ENCODE measurements at places on chromosomes 6 and 20. TPM values are rescaled to one million over a fixed set of nuclear protein-coding genes. Genes with fewer than 3 reads are reported as not detected.
A peak's percentile ranks its signal among the peaks of the same experiment; 100 is the strongest.

DNA sequence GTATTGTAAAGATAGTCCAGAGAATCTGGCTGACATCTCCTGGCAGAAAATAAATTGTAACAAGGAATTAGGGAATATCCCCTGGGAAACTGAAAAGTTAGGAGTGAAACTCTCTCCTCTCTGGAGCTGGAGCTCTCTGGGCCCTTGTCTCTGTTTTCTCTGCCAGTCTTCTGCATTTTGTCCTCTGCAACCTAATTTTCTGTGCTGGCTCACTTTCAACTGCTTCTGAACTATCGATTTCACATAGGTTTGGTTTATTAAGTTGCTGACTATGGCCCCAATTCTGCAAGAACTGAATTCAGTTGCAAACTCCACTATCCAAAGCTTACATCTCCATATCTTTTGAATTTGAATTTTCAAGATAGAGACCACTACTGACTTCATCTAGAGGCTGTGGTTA is 9.3 kb downstream of the TCF21 start:
- DNase-seq = no peak

DNA sequence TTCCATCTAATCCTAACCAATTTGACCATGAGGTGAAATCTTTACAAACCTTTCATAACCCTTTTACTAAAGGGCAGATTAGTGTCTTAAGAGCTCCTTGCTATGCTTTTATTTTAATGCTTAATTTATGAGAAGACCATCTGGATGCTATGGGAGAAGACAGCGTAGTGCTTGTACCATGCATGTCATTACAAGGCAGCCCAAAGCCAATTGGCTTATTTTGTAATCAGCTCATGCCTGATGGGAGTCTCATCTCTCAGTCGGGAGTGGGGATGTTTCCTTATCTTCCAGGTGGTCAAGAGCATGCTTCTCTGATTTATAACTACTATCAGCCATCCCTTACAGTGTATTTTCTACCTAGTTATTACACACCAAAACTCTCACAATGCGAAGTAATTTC is 304.7 kb downstream of the FARS2 start:
- DNase-seq = no peak

DNA sequence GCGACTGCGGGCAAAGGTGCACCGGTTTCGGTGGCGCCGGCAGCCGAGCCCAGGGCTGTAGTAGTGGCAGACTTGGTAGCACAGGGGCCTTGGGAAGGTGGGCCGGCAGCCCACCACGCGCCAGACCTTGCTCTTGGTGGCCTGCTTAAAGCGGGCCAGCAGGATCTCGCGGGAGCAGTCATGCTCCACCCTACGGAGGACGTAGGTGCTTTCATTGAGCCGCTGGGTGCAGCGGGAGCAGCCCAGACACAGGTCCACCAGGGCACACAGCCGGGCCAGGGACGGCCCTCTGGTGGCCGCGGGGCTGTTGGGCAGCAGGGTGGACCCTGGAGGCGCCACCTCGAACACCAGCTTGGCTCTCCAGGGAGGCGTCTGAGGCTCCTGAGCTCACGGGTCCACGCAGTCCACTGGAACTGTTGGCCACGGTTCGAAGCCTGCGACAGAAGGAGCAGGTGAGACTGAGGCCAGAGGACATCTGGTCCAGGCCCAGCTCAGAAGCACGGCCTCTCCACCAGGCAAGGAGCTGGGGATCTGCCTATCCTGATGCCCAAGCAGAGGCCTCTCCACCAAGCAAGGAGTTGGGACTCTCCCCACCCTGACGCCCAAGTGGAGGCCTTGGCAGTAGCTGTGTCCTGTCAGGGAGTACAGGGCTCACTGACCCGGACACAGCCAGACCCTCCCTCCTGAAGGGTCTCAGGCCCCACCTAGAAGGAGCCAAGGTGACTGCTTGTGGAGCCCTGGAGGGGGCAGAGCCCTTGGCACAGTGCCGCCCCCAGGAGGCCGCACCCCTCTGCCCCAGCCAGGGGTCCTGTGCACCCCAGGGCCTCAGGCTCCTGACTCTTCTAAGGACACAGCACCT is 1.0 kb downstream of the HELZ2 start:
- DNase-seq = no peak

DNA sequence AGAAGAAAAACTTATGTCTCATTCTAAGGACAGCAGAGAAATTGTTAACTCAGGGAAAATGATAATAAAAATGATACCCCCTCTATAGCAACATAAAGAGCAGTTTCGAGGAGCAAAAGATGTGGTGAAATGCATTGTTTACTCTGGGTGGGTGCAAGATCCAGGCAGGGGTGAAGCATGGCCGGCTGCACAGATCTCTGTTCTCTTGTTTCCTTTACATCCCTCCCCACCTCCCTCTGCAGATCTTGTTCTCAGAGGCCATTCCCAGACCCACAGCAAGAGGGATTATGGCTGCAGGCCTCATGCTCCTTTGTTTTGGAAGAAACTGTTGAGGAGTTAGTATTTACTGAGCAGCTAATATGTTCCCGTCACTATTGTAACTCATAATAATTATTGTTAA is 1.8 kb downstream of the BTN3A1 start:
- DNase-seq = no peak

Gene BCAS4
- total RNA-seq = 2.1 TPM

- no peak for DNase-seq
Observed at GRCh38 chr20:8505476-8506200, 373.6 kb downstream of the PLCB1 start.

DNA sequence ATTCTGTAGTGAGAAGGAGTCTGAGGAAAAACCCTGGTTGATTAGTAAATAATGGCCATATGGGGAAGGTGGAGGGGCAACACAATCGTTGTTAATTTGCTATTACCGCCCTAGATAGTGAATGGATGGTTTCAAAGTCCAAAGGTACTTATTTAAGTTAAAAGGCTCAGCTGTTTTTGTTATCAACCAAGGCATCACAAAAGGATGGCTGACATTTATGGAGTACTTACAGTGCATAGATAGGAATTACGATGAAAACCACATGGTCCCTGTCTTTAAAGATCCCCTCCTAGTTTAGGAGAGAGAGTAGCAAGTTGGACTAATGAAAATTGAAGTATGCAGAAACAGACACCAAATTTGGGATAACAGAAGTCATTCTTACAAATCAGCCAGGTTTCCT is 319.6 kb downstream of the CDKAL1 start:
- DNase-seq = no peak

Gene TOMM6
- total RNA-seq = 153 TPM

DNA sequence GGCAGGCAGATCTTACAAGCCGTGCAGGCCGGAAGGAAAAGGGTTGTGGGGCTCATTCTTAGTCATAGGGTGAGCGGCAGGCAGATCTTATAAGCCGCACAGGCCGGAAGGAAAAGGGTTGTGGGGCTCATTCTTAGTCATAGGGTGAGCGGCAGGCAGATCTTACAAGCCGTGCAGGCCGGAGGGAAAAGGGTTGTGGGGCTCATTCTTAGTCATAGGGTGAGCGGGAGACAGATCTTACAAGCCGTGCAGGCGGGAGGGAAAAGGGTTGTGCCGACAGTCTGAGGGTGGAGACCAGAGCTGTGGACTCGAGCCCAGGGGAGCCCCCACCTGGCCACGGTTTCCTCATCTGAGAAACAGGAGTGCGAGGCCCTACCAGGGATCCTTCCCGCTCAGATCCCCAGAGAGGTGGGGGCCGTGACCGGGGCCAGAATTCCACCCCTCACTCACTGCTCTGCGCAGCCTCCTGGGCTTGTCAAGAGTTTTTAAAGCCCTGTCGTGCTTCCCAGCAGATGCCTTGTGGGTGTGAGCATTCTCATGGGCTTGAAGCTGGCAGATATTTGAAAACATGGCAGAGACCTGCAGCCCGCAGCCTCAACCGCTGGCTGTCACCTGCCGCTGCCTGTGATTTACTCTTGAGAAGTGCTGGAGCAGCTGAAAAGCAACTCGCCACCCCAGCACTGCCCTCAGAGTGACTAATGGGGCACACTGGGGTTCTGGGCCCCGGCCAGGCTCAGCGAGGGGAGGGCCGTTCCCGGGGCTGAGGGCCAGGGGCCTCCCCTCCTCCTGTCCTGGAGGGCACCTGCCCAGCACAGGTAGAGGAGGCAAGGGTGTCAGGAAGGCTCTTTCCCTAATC is 31.9 kb downstream of the NTSR1 start:
- DNase-seq = peak; percentile 68

Gene GPANK1
- 17.2 TPM for total RNA-seq

Gene ITCH
- 60.1 TPM for total RNA-seq

- no peak for DNase-seq
Observed at GRCh38 chr6:16183187-16183664, 54.3 kb downstream of the MYLIP start.

All from sigmoid colon (tissue), 7 donors.